ENCODE measurements at places on chromosomes 7 and 10. TPM values are rescaled to one million over a fixed set of nuclear protein-coding genes. Genes with fewer than 3 reads are reported as not detected.

The DGKI gene
- 1.4 TPM for total RNA-seq

DNA sequence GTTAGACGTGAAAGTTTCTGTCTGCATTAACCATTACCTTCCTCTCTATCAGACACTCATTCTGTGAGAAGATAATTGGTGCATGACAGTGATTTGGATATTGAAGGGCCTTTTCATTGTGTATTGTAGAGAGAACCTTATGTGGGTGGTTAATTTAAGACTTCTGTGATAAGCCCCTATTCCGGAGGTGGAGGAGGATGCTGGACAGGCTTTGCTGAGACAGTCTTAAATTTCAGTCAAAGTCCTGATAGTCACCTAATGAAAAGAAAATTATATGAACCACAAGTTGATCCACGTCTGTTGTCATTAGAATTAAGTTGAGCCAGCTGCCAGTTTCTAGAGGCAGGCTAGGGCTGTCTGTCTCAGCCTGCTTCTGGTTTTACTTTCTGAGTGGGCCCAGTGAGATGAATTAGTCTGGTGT is 62.9 kb downstream of the CELF2 start:
- DNase-seq, result no peak

- no peak for DNase-seq
Measured at GRCh38 chr7:100678291-100678984, 4.9 kb downstream of the GNB2 start.

DNA sequence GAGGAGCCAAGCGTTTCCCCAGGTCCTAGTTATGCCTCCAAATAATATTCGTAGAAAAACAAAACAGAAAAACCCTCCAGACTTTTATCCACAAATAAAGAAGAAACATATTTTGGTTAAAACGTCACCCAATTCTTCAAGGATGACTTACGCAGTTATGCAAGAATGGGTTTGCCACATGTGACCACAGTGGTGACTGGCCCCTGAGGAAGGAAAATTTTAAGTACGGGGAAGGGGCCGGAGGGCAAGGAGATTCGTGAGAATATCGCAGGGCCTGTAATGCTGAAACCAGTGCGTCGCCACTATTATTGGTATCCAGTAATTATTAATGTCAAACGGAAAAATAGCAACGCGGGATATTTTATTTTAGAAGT is 537 bp upstream of the MRPS24 start:
- DNase-seq, result no peak

DNA sequence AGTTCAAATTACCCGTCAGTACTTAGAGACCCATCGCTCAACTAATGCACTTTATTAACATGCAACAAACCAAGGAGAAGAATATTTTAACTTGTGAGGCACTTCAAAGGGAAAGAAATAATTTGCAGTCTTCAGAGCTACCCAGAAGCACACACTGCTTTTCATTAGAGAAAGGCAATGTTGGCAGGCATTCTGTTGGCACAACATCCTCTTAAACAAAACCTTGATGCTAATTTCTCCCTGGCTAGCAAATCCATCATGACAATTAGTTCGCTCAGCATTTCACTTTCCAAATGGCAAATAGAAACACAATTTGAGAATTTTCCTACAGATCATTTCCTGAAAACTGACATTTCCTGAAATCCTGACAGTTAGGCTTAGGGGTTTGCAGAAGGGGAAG is 155.6 kb upstream of the FAM13C start:
- no peak for DNase-seq

Data from CD8-positive, alpha-beta memory T cell (primary cell).